ENCODE measurements at places on chromosomes 6 and 20. TPM values are rescaled to one million over a fixed set of nuclear protein-coding genes. Genes with fewer than 3 reads are reported as not detected.

DNA sequence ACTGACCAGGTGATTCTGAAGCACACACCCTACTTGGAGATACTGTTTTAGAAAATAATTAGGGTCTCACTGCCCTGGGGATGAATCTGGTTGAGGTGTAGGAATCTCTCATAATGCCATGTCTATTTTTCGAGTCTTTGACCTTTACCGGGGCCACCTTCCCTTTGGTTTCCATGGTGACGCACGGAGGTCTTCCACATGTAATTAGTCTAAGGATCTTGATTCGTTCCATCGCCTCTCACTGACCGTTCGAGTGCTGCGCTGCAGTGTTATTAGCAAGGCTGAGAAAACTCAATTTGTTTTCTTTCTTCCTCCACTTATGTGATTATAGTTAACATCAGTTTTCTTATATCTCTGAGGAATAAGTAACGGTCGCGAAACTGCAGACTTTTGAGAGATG is 144.3 kb upstream of the SPACA1 start:
- DNase-seq: no peak

DNA sequence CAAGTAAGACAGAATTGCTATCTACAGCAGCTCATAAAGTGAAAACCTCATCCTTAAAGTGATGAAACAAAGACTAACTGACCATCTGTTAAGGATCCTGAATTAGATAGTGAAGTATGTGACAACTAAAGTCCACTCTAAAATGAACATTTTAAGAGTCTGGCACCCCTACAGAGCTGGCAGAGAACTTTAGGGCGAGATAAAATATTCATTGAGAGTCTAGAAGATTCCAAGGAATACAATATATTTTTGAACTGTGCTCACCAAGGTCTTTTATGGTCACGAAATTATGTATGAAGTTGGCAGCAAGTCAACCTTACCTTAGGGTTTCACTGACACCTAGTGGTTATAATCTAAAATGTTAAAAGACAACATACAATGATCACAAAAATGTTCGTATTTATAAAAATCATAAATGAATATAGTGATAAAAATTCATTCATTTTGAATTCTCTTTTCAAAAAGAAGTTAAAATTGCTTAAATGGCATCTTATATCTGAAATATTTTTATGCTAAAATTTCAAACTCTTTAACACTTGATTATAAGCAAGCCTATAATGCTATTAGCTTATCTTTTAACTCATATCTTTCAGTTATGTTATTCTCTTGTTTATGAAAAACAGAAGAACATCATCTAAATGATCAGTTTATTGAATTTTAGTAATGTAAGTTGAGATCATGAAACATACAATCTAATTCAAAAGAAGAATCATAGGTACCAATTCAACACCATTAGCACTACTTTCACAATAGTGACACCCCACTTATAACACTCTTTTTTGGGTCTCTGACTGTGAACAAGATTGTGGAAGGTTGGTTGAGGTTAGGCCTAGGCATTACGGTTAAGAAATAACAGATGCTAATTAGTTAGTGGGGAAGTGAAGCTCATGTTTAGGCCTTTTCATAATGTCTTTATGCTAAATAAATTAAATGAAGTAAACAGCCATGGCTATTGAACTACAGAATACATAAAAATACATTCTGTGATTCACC is 27.5 kb downstream of the RSPH3 start:
- DNase-seq: no peak

Gene MUC21
- total RNA-seq: 3.8 TPM

GRCh38 chr20:61998343-61999121 is 67.1 kb downstream of the TAF4 start:
- no peak for DNase-seq

Gene TNXB
- 120 TPM for total RNA-seq

DNA sequence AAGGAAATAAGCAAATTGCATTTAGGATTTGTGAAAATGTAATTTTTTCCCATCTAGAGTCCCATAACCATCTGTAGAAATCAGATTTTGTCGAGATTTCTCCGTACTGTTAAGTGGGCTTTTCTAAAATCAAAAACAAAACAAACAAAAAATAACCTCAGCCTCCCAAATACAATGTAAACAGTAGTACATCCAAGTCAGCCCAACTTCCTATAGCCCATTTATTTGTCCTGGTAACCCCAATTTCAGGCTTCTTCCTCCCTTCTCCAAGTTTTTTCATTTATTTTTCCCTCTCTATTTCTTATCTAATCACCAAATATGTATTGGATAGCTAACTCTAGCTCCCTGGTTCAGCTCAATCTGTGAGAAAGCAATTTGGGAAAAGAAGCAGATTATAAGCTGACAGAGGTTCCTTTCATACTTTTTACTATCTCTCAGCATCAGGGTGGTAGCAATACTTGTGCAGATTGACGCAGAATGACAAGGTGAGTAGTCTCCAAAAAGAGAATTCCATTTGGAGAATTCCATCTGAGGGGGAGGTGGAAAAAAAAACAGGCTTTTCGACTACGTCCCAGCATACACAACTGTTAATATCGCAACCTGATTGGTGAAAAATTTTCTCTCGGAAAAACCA is 132.6 kb upstream of the BTN3A2 start:
- DNase-seq: no peak

Gene MDC1
- 24.5 TPM for total RNA-seq

Gene TRIM10
- not detected for total RNA-seq
